ENCODE measurements at places on chromosomes 12 and 14.

DNA sequence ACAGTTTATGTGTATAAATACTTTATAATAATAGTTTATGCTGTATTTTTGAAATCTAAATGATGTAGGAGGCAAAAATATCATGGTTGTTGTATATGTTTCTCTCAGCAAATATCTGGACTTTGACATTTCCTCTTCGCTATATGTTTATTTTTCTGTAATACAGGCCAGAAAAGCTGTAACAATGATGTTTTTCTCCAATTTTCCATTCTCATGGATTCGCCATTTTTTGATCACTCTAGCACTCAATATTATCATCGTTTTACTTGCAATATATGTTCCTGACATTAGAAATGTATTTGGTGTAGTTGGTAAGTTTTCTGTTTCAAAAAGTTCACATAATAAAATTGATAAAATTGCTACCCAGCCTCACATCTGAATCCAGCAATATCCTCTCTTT is 70.6 kb downstream of the SLC38A6 start:
- no peak for DNase-seq

DNA sequence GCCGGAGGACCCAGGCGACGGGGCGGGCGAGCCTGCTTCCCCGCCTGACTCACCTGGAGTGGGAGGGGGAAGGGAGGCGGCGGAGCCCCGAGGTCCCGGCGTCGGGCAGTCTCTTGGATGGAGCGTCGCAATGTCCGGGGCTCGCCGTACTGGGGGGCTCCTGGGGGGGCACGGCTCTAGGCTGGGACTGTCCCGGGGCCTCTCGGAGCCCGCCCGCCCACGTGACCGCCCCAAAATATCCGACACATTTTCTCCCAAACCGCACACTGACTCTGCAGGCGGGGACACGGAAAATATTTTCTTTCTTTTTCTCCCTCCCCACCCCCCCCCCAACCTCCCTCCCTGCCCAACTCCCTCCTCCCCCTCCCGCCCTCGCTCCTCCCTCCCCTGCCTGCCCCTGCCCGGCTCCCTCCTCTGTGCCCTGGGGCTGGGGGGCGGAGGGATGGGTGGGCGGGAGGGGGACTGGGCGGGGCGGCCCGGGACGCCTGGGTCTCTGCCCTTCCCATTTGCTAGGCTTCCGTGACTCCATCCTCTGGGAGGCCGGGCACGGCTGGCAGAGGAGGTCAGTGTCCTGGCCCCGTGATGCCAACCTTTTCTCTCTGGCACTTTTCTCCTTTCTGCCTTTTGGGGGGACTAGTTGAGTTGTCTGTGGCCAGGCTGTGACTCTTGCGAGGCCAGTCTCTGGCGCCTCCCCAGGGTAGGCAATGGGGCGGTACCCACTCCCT is at the start of gene RARG:
Gene RARG (minus strand): TSS at position 289 of the 725 bp plus-strand sequence. CDS start 4,664 bp downstream, outside the sequence.
- no peak for DNase-seq

DNA sequence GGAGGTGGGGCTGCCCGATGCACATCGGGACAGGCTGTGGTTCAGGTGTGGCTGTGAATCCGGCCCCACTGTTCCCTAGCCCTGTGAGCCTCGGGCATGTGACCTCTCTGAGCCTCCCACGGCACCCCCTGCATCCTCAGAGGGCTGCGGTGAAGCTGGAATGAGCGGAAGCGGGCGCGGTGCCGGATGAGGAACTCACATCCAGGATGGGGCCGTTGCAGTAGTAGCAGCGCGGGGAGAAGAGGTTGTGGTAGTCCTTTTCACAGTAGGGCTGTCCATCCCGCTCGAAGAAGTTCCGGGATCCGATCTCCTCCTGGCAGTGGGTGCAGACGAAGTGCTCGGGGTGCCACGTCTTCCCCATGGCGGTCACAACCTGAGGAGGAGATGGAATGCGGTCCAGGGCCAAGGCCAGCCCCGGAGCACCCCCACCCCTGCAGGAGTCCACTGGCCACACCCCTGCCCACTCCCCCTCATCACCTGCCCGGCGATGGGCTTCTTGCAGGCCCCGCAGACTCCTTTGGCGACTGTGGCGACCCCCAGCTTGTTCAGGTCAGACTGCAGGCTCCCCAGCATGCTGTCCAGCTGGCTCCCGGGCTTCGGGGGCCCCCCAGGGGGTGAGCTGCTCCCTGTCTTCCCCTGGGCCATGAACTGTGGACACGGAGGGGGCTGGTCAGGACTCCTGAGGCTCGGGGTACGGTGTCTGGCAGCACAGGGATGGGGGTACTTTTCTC is 13.9 kb upstream of the RPLP0 start:
- DNase-seq = no peak

- DNase-seq = no peak
Measured at GRCh38 chr12:14956024-14956891, 5.1 kb downstream of the ARHGDIB start.

GRCh38 chr12:82458101-82458500 is 99.8 kb downstream of the METTL25 start:
- no peak for DNase-seq

- no peak for DNase-seq
Measured at GRCh38 chr14:49621114-49621881, 699 bp downstream of the MGAT2 start.

- no peak for DNase-seq
Measured at GRCh38 chr12:71356569-71356968, 83.0 kb upstream of the LGR5 start.

DNA sequence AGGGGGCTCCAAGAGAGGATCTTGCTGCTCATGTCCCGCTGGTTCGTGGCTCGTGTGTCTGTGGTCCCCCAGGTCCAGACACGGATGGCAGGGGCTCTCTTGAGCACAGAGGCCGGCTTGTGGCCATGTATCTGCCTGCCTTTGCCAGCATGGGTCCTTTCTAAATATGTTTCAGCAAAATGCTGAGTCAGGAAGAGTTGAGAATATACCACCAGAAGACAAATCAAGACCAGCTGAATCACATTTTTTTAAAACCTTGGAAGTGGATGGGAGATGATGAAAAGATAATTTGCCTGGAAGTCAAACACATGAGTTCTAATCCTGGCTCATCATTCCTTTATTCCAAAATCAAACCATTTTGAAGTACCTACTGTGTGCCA is 58.0 kb downstream of the NUAK1 start:
- no peak for DNase-seq

DNA sequence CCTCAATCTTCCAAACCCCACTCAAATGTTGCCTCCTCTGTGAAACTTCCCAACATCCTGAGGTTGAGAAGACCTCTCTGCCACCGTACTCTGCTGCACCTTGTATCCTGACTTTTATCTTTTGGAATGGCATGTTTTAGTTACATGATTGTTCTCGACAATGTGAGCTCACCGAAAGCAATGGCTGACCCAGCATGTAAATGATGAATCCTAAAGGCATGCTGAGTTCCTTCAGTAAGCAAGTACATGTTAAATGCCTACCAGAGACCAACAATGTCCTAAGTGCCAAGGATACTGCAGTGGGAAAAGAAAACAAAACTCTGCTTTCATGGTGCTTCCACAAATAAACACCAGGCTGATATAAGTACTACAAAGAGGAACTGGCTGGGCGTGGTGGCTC is 13.7 kb downstream of the PPP1R13B start:
- DNase-seq = no peak

DNA sequence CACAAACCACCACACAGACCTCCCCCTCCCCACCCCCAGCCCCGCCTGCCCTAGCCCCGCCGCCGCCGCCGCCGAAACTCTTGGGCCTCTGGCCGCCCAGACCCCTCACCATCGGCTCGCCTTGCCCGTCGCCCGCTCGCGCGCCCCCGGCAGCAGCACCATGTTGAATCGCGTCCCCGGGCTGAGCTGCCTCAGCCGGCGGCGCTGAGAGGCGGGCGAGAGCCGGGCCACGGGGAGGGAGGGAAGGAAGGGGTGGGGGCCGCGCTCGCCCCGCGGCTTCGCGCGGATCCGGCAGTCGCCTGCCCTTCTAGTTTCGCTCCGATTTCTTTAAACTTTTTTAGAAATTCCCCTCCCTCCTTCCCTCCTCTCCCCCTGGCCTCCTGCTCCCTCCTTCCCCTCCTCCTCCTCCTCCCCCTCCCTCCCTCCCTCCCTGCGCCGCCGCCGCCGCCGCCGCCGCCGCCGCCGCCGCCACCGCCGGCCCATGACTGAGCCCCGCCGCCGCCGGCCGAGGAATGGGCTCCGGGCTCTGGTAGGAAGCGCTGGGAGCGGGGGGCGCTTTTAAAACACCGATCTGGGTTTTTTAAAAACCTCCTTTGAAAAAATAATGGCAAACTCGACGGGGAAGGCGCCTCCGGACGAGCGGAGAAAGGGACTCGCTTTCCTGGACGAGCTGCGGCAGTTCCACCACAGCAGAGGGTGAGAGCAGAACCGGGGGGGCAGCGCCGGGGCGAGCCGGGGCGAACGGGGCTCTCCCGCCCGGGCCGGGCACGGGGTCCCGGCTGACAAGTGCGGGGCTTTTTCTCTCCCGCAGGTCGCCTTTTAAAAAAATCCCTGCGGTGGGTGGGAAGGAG is at the start of gene ARID2:
Gene ARID2 (plus strand): TSS at position 474 of the 851 bp plus-strand sequence. CDS start 131 bp downstream, at position 605.
- no peak for DNase-seq

GRCh38 chr12:132582582-132583410 is 27.6 kb downstream of the LRCOL1 start:
- DNase-seq = no peak

- no peak for DNase-seq
Measured at GRCh38 chr14:35406506-35407305, 2.2 kb upstream of the NFKBIA start.

DNA sequence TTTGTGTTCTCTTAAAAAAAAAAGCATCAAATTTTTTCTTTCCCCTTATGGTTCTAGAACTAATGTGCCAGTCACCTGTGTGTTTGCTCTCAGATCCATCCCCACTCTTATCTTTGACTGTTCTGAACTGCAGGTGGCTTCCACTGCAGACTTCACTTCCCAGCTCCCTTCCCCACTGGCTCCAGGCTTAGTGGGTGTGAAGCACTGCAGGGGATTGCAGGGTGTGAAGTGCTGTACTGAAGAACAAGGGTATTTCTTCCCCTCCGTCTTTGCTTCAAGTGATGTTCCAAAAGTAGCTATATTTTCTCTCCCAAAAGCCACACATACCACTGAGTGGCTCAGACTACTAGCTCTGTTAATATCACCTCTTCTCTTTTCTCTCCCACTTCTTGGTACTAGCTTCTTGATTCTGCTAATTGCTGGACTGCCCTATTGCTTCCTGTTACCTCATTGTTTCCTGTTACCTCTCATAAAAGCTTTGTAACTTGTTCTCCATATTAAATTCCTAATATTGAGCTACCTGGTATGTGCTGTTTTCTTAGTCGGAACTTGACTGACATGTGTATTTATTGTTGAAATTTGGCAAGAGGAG is 115.4 kb upstream of the PRICKLE1 start:
- DNase-seq = no peak

GRCh38 chr14:57420986-57421385 is 30.6 kb downstream of the NAA30 start:
- DNase-seq = no peak

- no peak for DNase-seq
Measured at GRCh38 chr12:32398181-32398580, 1.2 kb upstream of the FGD4 start.

GRCh38 chr14:70340002-70340401 is 19.5 kb downstream of the COX16 start:
- no peak for DNase-seq

DNA sequence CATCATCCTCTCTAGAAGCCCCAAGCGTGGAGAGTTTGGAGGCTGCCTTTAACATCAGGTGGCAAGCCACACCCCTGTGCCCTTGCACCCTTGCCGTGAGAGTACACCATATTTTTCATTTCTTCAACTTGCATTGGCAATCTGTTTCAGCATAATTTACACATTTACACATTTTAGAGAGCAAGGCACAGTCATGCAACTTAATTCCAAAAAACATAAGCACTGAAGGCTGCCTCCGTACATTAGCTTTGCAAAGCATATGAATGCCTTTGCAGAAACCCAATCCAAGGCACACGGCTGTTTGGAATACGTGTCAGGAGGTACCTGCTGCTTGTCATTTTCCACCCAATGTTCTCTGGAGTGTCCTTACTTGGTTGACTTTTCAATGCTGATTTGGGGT is 833.1 kb downstream of the VRK1 start:
- DNase-seq = no peak

DNA sequence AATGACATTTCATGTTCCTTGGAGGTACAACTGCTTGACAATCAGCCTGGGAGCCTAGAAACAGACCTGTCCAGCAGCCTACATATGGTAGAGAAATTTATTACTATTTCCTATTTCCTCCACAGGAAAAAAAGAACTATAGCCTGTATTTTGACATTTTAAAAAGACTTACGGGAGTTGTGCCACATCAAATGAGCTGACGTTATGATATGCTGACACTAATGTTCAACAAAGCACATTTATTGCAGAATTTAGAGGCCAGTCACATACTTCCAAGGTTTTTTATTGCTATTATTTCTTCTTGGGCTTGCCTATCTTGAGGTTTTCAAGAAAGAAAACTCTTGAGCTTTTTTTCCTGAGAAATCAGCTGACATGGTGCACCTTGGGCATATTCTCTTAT is 305.3 kb downstream of the LRIG3 start:
- no peak for DNase-seq

- no peak for DNase-seq
Measured at GRCh38 chr14:103380719-103381377, 4.4 kb upstream of the MARK3 start.

GRCh38 chr12:114186241-114187002 is 219.5 kb downstream of the TBX5 start:
- no peak for DNase-seq

DNA sequence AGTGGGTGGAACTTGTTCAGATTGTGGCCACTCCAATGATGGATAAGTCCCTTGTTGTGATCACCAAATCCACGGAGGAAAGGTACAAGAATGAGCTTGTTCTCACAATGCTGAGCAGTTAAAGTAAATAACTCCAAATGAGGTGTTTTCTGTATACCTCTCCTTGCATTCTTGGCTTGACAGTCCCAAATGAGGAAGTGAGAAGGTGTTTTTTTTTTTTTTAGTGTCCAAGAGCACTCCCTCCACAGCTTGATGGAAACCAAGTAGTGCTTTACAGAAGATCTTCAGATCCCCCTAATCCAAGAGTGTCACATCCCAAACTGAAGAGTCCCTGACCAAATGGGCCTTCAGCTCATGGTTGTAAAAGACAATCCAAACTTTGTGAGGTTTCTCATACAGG is 153.6 kb downstream of the ATP23 start:
- no peak for DNase-seq

GRCh38 chr14:75497191-75497590 is 25.1 kb upstream of the BATF start:
- DNase-seq = no peak

GRCh38 chr14:101372894-101373620 is 188.2 kb upstream of the DIO3 start:
- DNase-seq = no peak

GRCh38 chr14:90795744-90796143 is 20.5 kb downstream of the TTC7B start:
- DNase-seq = no peak

All from cortex of kidney (tissue), 1 donor.